ENCODE measurements at places on chromosomes 3 and 15.

DNA sequence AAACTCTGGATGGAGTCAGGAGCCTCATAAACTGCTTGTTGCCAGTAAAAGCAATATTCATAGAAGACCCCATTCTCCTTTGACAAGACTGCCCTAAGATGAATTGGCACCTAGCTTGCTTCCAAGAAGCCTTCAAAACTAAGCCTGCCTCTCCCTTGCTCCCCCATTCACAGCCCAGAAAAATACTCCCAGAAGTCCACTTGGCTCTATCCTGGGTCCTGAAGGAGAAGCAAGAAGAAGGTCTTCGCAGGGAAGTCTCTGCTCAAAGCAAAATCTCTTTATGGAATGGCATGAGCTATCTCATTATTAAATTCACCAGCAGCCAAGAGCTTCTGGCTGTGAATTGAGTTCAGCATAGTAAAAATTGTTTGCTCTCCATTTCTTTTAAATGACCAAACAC is 230.2 kb upstream of the ARRDC4 start:
- no peaks in the 10 kb centered on the region for H3K36me3 ChIP-seq
- H3K4me3 ChIP-seq: no peak overlapping the region
- no peak overlapping the region for H3K27ac ChIP-seq
- no peaks in the 10 kb centered on the region for H3K27me3 ChIP-seq

DNA sequence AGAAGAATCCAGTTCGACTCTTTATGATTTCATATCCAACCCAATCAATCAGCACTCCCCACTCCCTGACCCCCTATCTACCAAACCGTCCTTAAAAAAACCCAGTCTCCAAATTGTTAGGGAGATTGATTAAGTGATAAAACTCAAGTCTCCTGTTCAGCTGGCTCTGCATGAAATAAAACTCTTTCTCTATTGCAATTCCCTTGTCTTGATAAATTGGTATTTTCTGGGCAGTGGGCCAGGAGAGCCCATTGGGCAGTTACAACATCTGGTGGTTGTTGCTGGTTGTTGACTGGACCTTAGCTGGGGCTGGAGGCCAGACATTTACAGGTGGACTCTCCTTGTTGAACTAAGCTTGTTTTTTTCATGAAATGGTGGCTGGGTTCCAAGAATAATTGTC is 642.3 kb downstream of the ROBO2 start:
- no peaks in the 10 kb centered on the region for H3K36me3 ChIP-seq
- no peak overlapping the region for H3K4me3 ChIP-seq
- no peaks in the 10 kb centered on the region for H3K27me3 ChIP-seq
- no peak overlapping the region for H3K27ac ChIP-seq
- no peak for DNase-seq

GRCh38 chr3:113194823-113195401 is 16.4 kb upstream of the BOC start:
- H3K4me1 ChIP-seq: no peaks in the 10 kb centered on the region
- peaks cover 4% of the 10 kb centered on the region for H3K27me3 ChIP-seq
- no peaks in the 10 kb centered on the region for H3K36me3 ChIP-seq
- DNase-seq: no peak

DNA sequence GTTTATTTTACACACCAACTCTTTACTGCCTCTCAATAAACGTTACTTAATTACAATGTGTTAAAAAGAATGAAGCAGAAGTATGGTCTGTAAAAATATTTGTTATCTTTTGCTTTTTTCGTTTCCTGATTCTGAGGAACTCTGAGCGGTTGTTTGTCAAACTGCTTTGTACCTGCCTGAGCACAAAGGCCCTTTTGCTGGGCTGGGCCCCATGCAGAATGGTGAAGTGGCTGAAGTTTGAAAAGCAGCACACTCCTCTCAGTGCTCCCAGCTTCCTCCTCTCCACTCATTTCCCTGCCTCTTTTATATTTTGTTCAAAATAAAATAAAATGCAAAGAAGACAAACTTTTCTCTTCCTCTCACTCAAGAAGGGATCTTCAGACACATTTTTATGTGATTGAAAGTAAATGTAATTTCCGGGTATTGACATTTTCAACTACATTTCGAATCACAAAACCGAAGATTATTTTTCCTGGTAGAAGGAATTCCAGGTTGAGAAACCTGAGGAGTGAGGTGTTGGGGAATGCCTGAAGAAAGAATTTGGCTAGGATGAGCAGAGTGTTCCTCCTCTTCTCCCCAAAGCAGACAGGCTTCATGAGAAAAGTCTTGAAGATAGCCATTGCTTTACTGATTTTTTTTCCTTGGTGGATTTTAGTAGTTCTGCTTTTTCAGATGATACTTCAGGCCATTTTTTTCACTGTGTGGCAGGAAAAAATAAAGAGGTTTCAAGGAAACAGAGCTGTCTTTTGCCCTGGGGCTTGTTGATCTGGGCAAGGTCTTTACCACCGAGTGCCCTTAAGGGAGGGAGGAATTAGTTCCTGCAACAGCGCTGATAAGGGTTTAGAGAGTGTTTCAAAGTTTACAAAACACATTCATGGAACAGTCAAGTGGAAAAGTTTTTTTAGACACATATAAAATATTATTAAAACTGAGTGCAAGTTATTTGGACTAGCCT is 229.8 kb downstream of the NFKBIZ start:
- no peaks in the 10 kb centered on the region for H3K27me3 ChIP-seq
- H3K4me1 ChIP-seq: peaks cover 27% of the 10 kb centered on the region
- DNase-seq: peak; percentile 63
- H3K4me3 ChIP-seq: no peak overlapping the region
- no peaks in the 10 kb centered on the region for H3K36me3 ChIP-seq

DNA sequence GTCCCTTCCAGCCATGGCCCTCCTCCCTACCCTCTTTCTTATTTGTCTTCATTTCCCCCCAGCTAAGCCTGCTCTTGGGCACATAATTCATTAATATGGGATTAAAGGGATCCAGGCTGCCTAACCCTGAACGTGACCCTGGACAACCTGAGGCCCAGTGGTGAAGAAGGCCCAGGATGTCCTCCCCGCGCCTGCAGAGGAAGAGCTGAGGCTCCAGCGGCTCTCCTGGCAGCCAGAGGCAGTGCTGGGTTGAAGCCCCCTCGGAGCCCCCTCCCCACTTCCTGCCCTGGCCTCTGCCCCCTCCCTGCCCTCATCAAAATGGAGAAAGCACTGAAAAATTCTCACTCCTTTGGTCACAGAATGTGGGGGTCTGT is 96.5 kb upstream of the ATP2B2 start:
- DNase-seq: no peak
- no peak overlapping the region for H3K27ac ChIP-seq
- H3K4me1 ChIP-seq: no peaks in the 10 kb centered on the region
- no peak overlapping the region for H3K4me3 ChIP-seq

GRCh38 chr15:63044645-63045464 is 2.3 kb downstream of the TPM1 start:
- peak overlapping the region; percentile 87 for H3K27ac ChIP-seq
- peaks cover 2% of the 10 kb centered on the region for H3K36me3 ChIP-seq
- H3K4me3 ChIP-seq: peak overlapping the region; percentile 83
- DNase-seq: peak; percentile 43
- H3K27me3 ChIP-seq: no peaks in the 10 kb centered on the region

DNA sequence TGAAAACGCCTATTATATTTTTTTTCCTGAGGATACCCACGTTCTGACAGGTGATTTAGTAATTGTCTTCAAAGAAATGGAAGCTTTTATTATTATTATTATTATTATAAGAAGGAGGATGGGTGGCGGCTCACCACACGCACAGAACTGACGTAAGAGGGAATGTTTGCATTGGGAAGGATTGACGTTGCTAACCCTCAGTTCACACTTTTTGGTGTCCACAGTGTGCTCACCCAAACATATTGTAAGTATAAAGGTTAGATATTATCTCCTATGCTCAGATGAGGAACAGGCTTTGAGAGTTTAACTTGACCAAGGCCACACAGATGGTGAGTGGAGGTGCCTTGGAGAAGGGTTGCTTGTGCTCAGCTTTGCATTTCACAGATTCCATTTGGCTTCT is 533.5 kb upstream of the TBL1XR1 start:
- H3K27ac ChIP-seq: no peak overlapping the region
- no peak overlapping the region for H3K4me3 ChIP-seq
- H3K4me1 ChIP-seq: no peaks in the 10 kb centered on the region
- H3K36me3 ChIP-seq: no peaks in the 10 kb centered on the region
- no peaks in the 10 kb centered on the region for H3K27me3 ChIP-seq
- no peak for DNase-seq

- H3K36me3 ChIP-seq: no peaks in the 10 kb centered on the region
- DNase-seq: no peak
- no peak overlapping the region for H3K27ac ChIP-seq
- H3K4me1 ChIP-seq: no peaks in the 10 kb centered on the region
- no peak overlapping the region for H3K4me3 ChIP-seq
These were observed 45.9 kb upstream of the CP start for GRCh38 chr3:149267565-149267964.

- no peak within 1 kb of the TSS for H3K4me3 ChIP-seq
- H3K36me3 ChIP-seq: peaks cover 19% of the 10 kb centered on the region
- H3K27me3 ChIP-seq: no peaks in the 10 kb centered on the region
- DNase-seq: no peak
- H3K4me1 ChIP-seq: no peaks in the 10 kb centered on the region
- no peak within 1 kb of the TSS for H3K27ac ChIP-seq
These were observed at the start of gene TLR9 for GRCh38 chr3:52225452-52226228. Gene TLR9 (minus strand): TSS chr3:52225645. CDS start chr3:52225529, 116 bp downstream.

- H3K4me3 ChIP-seq: no peak overlapping the region
- no peak overlapping the region for H3K27ac ChIP-seq
- H3K27me3 ChIP-seq: no peaks in the 10 kb centered on the region
- DNase-seq: no peak
These were observed 117.1 kb downstream of the CHDH start for GRCh38 chr3:53729159-53729558.

- peak overlapping the region; percentile 58 for H3K4me3 ChIP-seq
- H3K36me3 ChIP-seq: no peaks in the 10 kb centered on the region
- H3K27me3 ChIP-seq: no peaks in the 10 kb centered on the region
- H3K27ac ChIP-seq: no peak overlapping the region
- H3K4me1 ChIP-seq: peaks cover 10% of the 10 kb centered on the region
These were observed 808 bp downstream of the ARRDC4 start for GRCh38 chr15:97961067-97961954.

GRCh38 chr15:73678498-73678897 is 5.7 kb upstream of the CD276 start:
- H3K4me3 ChIP-seq: no peak overlapping the region
- no peaks in the 10 kb centered on the region for H3K36me3 ChIP-seq
- H3K4me1 ChIP-seq: peaks cover under 1% of the 10 kb centered on the region
- H3K27ac ChIP-seq: no peak overlapping the region

DNA sequence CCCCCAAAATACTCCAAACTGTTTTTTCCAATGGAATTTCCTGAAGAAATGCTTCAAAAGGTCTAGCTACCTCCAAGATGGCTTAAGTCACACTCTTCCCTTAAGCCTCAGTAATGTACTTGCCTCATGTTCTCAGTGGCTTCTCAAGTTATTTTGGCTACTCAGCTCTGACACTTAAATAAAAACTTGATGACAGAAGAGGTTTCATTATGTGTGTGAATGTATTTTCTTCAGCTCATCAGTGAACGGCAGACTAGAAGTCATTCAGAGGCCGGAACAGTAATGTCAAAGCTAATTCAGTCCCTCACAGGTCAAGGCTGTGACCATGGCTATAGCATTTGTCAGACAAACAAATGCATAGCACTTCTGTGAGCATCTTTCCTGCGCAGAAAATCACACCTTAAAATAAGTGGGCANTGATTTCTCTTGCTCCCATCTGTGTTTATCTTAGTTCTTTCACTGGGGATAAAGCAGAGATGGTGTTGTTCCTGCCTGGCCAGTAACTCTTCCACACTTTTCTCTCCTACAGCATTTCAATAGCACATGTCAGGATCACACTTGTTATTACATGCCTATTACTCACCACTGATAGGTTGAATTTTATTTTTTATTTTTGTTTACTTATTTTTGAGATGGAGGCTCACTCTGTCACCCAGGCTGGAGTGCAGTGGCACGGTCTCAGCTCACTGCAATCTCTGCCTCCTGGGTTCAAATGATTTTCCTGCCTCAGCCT is 68.5 kb upstream of the PLCL2 start:
- H3K4me1 ChIP-seq: no peaks in the 10 kb centered on the region
- no peak for DNase-seq
- H3K4me3 ChIP-seq: no peak overlapping the region
- H3K36me3 ChIP-seq: no peaks in the 10 kb centered on the region
- no peak overlapping the region for H3K27ac ChIP-seq
- no peaks in the 10 kb centered on the region for H3K27me3 ChIP-seq

- H3K27me3 ChIP-seq: no peaks in the 10 kb centered on the region
- no peaks in the 10 kb centered on the region for H3K4me1 ChIP-seq
- no peak for DNase-seq
- H3K36me3 ChIP-seq: peaks cover 29% of the 10 kb centered on the region
These were observed 20.9 kb downstream of the UQCC5 start for GRCh38 chr3:52557011-52557960.

- no peaks in the 10 kb centered on the region for H3K27me3 ChIP-seq
- H3K27ac ChIP-seq: no peak overlapping the region
- H3K36me3 ChIP-seq: no peaks in the 10 kb centered on the region
- H3K4me3 ChIP-seq: no peak overlapping the region
- H3K4me1 ChIP-seq: no peaks in the 10 kb centered on the region
- no peak for DNase-seq
These were observed 39.3 kb upstream of the INSYN1 start for GRCh38 chr15:73792415-73792814.

DNA sequence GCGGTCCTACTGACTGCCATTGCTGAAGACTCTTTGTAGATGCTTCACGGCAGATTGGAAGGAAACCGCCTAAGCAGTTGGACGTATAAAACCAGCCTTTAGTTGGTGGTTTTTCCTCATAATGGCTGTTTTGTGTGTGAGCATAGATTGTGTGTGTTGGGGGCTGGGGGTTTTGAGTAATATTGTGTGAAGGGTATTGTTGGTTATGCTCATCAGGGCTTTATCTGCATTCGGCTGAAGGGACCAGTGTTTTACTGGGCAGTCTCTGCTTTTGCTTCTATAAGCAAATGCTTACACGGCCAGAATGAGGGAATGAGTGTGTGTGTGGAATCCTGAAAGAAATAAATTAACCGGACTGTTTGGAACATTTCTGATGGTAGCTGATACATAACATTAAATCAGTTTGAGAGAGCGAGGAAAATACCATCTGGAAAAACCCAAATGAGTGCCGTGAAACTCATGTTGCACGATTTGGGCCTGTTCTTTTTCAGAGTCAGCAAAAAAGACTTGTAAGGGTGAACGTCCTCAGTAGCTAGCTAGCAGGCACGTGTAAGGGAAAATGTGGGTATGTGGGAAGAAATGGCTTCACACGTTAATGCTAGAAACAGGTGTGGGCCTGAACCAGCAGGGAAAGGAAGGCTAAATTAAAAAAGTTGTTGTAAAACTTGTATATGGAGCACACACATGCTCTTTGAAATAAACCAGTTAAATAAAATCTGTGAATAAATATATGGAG is 1.9 kb downstream of the MITF start:
- H3K27me3 ChIP-seq: no peaks in the 10 kb centered on the region
- H3K4me1 ChIP-seq: peaks cover 16% of the 10 kb centered on the region
- no peak for DNase-seq
- no peaks in the 10 kb centered on the region for H3K36me3 ChIP-seq
- no peak overlapping the region for H3K4me3 ChIP-seq

- H3K27ac ChIP-seq: no peak overlapping the region
- no peaks in the 10 kb centered on the region for H3K4me1 ChIP-seq
- H3K36me3 ChIP-seq: no peaks in the 10 kb centered on the region
- no peak overlapping the region for H3K4me3 ChIP-seq
- H3K27me3 ChIP-seq: no peaks in the 10 kb centered on the region
These were observed 145.6 kb downstream of the LSAMP start for GRCh38 chr3:116299646-116300081.

GRCh38 chr3:173402656-173403055 is 5.1 kb downstream of the NLGN1 start:
- no peak overlapping the region for H3K4me3 ChIP-seq
- no peaks in the 10 kb centered on the region for H3K27me3 ChIP-seq
- peaks cover 24% of the 10 kb centered on the region for H3K4me1 ChIP-seq
- no peak for DNase-seq

- no peaks in the 10 kb centered on the region for H3K27me3 ChIP-seq
- H3K4me3 ChIP-seq: no peak overlapping the region
- no peaks in the 10 kb centered on the region for H3K4me1 ChIP-seq
- H3K36me3 ChIP-seq: no peaks in the 10 kb centered on the region
- H3K27ac ChIP-seq: no peak overlapping the region
These were observed 154.1 kb downstream of the ADAMTS17 start for GRCh38 chr15:100187677-100188076.

All from endothelial cell of umbilical vein (primary cell).